LoVo (cell line): ENCODE measurements at places on chromosomes 5 and 9.

DNA sequence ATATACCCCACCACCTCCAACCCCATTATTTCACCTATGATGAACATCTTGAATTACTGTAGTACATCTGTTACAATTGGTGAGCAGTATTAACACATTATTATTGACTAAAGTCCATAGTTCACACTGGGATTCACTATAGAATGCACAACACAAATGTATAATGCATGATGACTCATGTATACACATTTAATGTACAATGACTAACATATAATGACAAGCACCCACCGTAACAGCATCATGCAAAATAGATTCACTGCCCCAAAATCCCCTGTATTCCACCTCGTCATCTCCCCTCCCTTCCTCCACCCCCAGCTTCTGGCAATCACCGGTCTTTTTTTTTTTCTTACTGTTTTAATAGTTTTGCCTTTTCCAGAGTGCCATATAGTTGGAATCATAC, 47.1 kb upstream of the NEK6 start:
- DNase-seq = no peak

DNA sequence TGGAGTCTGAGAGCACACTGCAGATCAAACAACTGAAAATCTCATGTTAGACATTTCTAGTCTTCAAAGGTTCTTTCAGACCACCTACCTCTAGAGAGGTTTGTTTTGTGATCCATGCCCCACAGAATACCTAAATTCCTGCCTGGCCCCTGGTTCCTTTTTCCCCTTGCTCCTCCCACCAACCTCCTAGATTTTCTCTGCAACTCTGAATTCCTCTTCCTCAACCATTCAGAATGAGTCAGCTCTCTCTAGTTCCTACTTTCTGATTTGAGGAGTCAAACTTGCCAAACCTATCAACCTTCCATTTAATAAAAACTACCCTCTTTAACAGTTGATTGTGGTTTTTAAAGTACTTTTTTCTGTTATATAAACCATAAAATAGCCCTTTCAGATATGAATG, 83.2 kb upstream of the ZNF462 start:
- DNase-seq = no peak

DNA sequence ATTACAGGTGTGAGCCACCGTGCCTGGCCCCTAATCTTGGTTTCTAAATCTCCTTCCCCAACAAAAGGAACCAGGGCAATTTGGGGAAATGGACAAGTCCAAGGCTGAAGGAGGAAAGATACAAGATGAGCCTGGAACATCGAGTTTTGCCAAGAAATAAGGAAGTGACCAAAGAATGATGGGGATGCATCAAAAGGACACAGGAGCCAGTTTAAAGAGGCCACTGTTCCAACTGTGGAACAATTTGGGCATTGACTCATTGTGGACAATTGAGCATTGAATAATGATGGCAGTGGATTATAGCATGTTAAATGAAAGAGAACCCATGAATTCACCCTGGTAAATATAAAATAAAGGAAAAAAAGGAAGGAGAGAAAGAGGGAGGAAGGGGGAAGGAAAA, 47.5 kb downstream of the DUSP1 start:
- DNase-seq = no peak

DNA sequence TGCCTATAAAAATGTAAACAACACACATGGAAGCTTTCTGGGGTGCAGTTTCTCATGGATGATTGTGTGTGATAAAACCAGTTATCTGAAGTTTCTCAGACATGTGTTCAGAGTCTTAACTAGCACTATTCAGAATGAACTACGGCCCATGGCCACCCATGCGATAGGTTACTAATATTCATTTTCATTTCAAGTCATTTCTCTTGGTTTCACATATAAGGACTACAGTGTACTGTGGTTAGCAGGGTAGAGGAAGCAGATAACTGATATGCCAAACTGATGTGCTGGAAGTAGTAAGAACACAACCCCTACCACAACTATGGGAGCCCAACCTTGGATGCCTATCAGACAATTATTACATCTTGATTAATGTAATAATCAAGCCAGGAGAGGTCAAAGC, 372.1 kb downstream of the DTWD2 start:
- no peak for DNase-seq

DNA sequence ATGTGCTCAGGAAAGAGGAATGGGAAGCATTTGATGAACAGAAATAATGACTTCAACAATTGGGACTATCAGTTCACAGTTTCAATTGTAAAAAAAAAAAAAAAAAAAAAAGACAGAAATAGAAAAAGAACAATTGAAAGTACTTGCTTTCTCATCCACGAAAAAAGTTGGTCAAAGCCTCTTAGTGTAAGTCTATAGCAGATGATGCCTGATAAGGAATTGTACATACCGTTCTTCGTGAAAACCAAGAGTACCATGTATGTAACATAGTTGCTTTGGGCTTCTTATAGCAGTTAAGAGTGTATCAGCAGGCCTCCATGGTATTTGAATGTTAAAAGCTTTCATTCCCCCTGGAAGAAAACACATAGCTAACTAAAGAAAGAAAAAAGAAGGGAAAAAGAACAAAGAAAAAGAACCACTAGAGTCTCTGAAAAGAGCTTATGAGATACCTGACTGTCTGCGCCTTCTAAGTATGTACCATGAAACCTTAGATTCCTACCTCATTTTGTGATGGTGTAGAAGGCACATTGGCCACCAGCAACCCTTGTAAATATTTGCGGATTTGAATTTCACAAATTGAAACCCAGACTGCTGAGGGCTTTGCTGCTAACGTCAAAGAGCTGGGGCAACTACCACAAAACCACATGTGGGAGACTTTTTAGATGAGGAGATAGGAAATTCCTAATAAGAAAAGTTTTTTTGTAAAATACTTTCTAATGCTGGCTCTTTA, 75.2 kb downstream of the TMC1 start:
- DNase-seq = no peak

GRCh38 chr5:109558952-109559351, 130.8 kb upstream of the MAN2A1 start:
- DNase-seq = no peak
